Endothelial cell (in vitro differentiated cells): ENCODE measurements at places on chromosomes 2 and 18. TPM values are rescaled to one million over a fixed set of nuclear protein-coding genes. Genes with fewer than 3 reads are reported as not detected.

The SLC23A3 gene
- 1.7 TPM for total RNA-seq

The PNO1 gene
- 11.4 TPM for total RNA-seq

The ANKRD30BL gene
- not detected for total RNA-seq

The SOX11 gene
- total RNA-seq, result 39.4 TPM

The VSNL1 gene
- 19.6 TPM for total RNA-seq

The HRH4 gene
- not detected for total RNA-seq

The ITPRIPL1 gene
- 1.8 TPM for total RNA-seq

The ASNSD1 gene
- 35.7 TPM for total RNA-seq

GRCh38 chr2:221818616-221819320, 246.7 kb upstream of the EPHA4 start:
- H3K27ac ChIP-seq, result no peak overlapping the region
- H3K4me3 ChIP-seq, result no peak overlapping the region
- H3K27me3 ChIP-seq, result peaks cover 2% of the 10 kb centered on the region
- no peak for DNase-seq
- H3K36me3 ChIP-seq, result no peaks in the 10 kb centered on the region
- H3K4me1 ChIP-seq, result no peaks in the 10 kb centered on the region

DNA sequence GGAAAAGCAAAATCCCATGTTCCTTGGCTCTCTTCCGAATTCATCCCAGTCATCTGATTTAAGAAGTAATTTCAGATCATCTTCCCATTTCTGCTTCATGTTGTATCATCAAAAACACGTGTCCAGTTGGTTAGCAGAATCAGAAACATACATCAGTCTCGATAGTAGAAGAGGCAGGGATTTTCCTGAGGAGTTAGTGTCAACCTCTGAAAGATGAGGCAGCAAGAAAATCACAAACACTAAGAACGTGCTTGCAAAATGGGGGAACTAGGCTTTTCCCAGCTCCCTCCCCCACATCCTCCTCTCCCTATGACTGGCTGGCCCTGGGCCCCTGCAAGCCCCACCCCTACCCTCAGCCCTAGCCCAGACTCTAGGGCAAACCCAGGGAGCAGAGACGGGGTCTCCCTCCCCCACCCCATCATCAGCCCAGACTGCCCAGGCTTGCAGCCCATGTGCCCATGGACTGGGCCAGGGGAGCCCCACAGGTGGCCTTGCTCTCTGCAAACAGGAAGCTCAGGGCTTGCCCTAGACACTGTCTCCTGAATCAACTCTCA, 161.0 kb upstream of the ID2 start:
- no peak overlapping the region for H3K4me3 ChIP-seq
- DNase-seq, result no peak
- no peak overlapping the region for H3K27ac ChIP-seq
- peaks cover 6% of the 10 kb centered on the region for H3K4me1 ChIP-seq
- peaks cover 7% of the 10 kb centered on the region for H3K27me3 ChIP-seq

DNA sequence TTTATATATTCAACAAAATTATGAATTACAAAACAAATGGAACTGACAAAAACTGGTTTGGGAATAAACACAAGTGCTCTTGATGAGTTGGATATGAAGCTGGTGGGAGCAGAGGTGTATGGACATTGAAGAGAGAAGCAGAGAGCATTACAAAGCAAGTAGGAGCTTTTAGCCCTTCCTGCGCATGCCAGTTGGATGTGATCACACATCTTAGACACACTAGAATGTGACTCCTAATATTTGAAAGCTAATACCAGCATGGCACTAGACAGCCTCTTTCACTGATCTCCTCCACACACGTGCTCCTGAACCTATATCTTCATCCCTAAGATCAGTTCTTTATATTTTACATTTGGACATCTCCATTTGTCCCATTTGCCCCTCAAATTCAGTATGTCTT, 298.1 kb downstream of the MTX2 start:
- peaks cover 2% of the 10 kb centered on the region for H3K27me3 ChIP-seq
- no peaks in the 10 kb centered on the region for H3K36me3 ChIP-seq
- no peak overlapping the region for H3K27ac ChIP-seq
- no peaks in the 10 kb centered on the region for H3K4me1 ChIP-seq
- DNase-seq, result no peak

DNA sequence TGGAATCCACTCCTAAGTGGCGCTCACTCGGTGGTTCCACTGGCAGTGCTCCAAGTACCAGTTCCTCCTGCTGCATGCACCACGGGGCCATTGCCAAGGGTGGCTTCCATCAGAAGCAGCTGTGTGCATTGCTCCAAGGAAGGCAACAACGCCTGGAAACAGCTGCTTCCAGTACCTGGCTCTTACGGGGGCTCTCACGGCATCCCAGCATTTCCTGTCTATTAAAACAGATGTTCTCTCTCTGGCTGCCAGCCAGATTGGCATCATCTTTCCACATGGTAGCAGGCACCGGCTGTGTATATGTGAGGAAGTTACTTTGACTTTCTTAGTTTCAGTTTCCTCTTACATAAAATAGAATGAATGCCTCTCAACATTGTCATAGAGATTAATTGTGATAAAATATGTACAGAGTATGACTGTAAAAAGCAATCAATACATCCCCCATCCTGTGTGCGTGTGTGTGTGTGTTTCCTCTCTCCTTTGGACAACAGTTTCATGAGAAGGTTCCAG, 84.9 kb downstream of the CMPK2 start:
- no peaks in the 10 kb centered on the region for H3K36me3 ChIP-seq
- H3K27me3 ChIP-seq, result peaks cover 3% of the 10 kb centered on the region
- peak; percentile 29 for DNase-seq

GRCh38 chr2:60517446-60517845, 36.0 kb downstream of the BCL11A start:
- peaks cover 3% of the 10 kb centered on the region for H3K36me3 ChIP-seq
- DNase-seq, result no peak
- H3K27me3 ChIP-seq, result peaks cover 5% of the 10 kb centered on the region
- no peak overlapping the region for H3K4me3 ChIP-seq

- peak overlapping the region; percentile 99 for H3K4me3 ChIP-seq
- peaks cover 4% of the 10 kb centered on the region for H3K4me1 ChIP-seq
- H3K36me3 ChIP-seq, result peaks cover 7% of the 10 kb centered on the region
- DNase-seq, result no peak
- H3K27me3 ChIP-seq, result peaks cover 1% of the 10 kb centered on the region
Observed at GRCh38 chr2:73780237-73780582, 307 bp upstream of the DUSP11 start.

- H3K4me3 ChIP-seq, result no peak overlapping the region
- no peak overlapping the region for H3K27ac ChIP-seq
- DNase-seq, result no peak
- H3K4me1 ChIP-seq, result no peaks in the 10 kb centered on the region
- H3K27me3 ChIP-seq, result no peaks in the 10 kb centered on the region
Observed at GRCh38 chr2:196718419-196719109, 79.0 kb downstream of the CCDC150 start.

GRCh38 chr2:45070113-45070652, 60.9 kb upstream of the SIX2 start:
- DNase-seq, result no peak
- no peaks in the 10 kb centered on the region for H3K36me3 ChIP-seq
- H3K4me1 ChIP-seq, result peaks cover 8% of the 10 kb centered on the region
- H3K4me3 ChIP-seq, result no peak overlapping the region

DNA sequence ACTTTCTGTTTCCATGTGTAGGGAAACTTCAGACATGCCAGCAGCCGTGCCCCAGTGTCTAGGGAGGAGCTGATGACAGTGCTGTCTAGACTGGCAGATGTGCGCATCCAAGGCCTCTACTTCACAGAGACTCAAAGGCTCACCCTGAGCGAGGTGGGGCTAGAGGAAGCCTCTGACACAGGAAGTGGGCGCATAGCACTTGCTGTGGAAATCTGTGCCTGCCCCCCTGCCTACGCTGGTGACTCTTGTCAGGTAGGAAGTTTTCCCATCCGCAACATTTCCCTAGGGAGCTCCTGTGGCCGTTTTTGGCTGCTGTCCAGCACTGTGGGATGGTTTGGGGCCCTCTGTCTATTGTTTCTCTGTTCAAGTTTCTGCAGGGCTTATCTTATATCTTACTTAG, 143.1 kb upstream of the TTC39C start:
- H3K36me3 ChIP-seq, result no peaks in the 10 kb centered on the region
- no peak overlapping the region for H3K4me3 ChIP-seq
- H3K4me1 ChIP-seq, result peaks cover 18% of the 10 kb centered on the region
- DNase-seq, result peak; percentile 50
- H3K27ac ChIP-seq, result no peak overlapping the region

- H3K27ac ChIP-seq, result no peak overlapping the region
- H3K4me1 ChIP-seq, result no peaks in the 10 kb centered on the region
- H3K4me3 ChIP-seq, result no peak overlapping the region
- DNase-seq, result no peak
- H3K27me3 ChIP-seq, result peaks cover 11% of the 10 kb centered on the region
Observed at GRCh38 chr2:10454505-10454904, 6.4 kb upstream of the ODC1 start.

GRCh38 chr2:121809607-121810006, 54.2 kb downstream of the TSN start:
- H3K4me1 ChIP-seq, result peaks cover 43% of the 10 kb centered on the region
- peaks cover 3% of the 10 kb centered on the region for H3K27me3 ChIP-seq
- no peak for DNase-seq
- H3K27ac ChIP-seq, result no peak overlapping the region
- peaks cover 6% of the 10 kb centered on the region for H3K36me3 ChIP-seq
- no peak overlapping the region for H3K4me3 ChIP-seq

DNA sequence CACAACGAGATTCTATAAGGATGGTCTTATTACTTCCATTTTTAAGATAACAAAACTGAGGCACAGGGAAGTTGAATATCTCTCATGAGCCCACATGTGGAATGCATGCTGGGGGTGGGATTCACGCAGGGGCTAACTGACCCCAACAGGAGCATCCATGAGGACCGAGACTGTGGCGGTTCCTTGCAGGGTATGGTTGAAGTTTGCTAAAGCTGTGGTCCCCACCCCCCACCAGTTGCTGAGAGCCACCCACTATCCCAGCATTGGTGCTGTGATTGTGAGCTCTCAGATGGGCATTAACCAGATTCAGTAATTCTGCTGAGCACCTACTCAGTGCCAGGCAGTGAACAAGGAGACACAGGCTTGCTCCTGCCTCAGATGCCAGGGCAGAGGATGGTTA, 116.0 kb upstream of the TEX51 start:
- no peak overlapping the region for H3K4me3 ChIP-seq
- H3K4me1 ChIP-seq, result no peaks in the 10 kb centered on the region
- DNase-seq, result no peak
- peaks cover 4% of the 10 kb centered on the region for H3K36me3 ChIP-seq

- no peaks in the 10 kb centered on the region for H3K27me3 ChIP-seq
- H3K36me3 ChIP-seq, result no peaks in the 10 kb centered on the region
- no peak overlapping the region for H3K27ac ChIP-seq
- H3K4me3 ChIP-seq, result no peak overlapping the region
- no peak for DNase-seq
- H3K4me1 ChIP-seq, result no peaks in the 10 kb centered on the region
Observed at GRCh38 chr2:171402906-171403580, 30.7 kb downstream of the METTL8 start.

- H3K27ac ChIP-seq, result no peak overlapping the region
- H3K4me3 ChIP-seq, result no peak overlapping the region
- peaks cover 15% of the 10 kb centered on the region for H3K36me3 ChIP-seq
- peaks cover 4% of the 10 kb centered on the region for H3K27me3 ChIP-seq
- peaks cover 13% of the 10 kb centered on the region for H3K4me1 ChIP-seq
Observed at GRCh38 chr2:222912117-222912516, 51.3 kb downstream of the ACSL3 start.

- H3K4me3 ChIP-seq, result peak overlapping the region; percentile 15
- H3K27me3 ChIP-seq, result peaks cover 5% of the 10 kb centered on the region
- H3K36me3 ChIP-seq, result no peaks in the 10 kb centered on the region
- peaks cover 18% of the 10 kb centered on the region for H3K4me1 ChIP-seq
- DNase-seq, result no peak
Observed at GRCh38 chr2:64228918-64229317, 84.7 kb upstream of the PELI1 start.

GRCh38 chr2:36068086-36068485, 287.5 kb upstream of the CRIM1 start:
- no peaks in the 10 kb centered on the region for H3K4me1 ChIP-seq
- H3K27me3 ChIP-seq, result no peaks in the 10 kb centered on the region
- H3K27ac ChIP-seq, result no peak overlapping the region
- no peak overlapping the region for H3K4me3 ChIP-seq
- H3K36me3 ChIP-seq, result no peaks in the 10 kb centered on the region

- no peak for DNase-seq
- no peak overlapping the region for H3K27ac ChIP-seq
- H3K4me1 ChIP-seq, result no peaks in the 10 kb centered on the region
Observed at GRCh38 chr18:70349316-70349715, 60.5 kb downstream of the SOCS6 start.
